ENCODE measurements at places on chromosomes 7 and 10.
A peak's percentile ranks its signal among the peaks of the same experiment; 100 is the strongest.

DNA sequence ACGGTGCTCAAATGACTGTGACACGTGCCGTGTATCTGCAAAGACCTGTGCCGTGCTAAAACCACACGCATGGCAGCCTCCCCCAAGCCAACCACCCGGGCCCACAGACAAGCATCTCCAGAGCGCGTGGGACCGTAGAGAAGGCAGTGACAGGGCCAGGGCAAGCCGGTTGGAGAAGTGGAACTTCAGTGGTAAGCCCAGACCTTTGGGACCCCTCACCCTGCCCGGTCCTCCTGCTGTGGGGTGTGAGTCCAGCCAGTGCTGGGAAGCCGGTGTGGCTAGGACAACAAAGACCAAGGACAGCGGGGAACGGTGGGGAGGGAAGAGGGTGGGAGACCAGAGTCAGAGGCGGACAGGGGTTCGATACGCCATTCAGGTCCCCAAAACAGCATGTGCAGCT lies 476.2 kb downstream of the DNAJB6 start:
- DNase-seq = no peak

GRCh38 chr10:131846240-131847101 lies 54.3 kb upstream of the PPP2R2D start:
- DNase-seq = no peak

DNA sequence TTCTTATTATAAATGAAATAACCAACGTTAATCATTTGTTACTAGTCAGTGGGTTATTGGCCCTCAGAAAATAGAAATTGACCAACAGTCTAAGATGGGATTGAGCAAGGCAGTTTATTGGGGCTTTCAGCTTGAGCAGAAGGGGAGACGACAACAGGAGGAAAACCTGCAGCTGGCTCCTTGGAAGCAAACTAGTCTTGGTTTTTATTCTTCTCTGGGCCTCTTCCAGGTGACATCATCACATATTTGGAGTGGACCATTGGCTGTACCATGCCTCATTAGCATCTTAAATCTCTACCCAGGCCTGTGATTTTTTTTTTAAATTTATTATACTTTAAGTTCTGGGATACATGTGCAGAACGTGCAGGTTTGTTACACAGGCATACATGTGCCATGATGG lies 59.0 kb upstream of the CSTF2T start:
- DNase-seq = no peak

DNA sequence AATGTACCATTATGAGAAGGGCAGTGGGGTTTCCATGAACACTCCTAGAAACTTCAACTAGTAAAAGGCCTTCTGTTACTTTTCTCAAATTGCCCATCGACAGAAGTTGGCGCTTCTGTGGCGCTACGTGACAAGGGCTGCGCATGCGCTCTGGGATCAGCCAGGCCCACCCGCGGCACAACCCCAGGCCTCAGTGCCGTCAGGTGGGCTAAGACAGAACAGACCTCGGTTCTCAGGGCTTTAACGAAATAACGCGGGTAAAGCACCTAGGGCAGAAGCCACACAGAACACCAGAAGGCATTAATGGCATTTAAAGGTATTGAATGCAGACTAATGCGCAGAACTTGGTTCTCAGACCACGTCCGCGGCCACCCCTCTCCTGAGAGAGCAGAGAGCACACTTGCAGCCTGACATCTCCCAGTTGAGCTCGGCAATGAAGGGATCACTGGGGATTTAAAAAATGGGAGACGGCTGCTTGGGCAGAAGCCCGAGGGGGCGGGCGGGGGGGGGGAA lies 67.6 kb upstream of the CTNNA3 start:
- no peak for DNase-seq

- DNase-seq = no peak
These were observed 2.6 kb upstream of the TMEM130 start for GRCh38 chr7:98872328-98872924.

GRCh38 chr7:73342645-73343044 lies 14.7 kb downstream of the FKBP6 start:
- no peak for DNase-seq

- no peak for DNase-seq
These were observed 33.3 kb upstream of the GARS1 start for GRCh38 chr7:30561389-30561788.

GRCh38 chr7:96327429-96327828 lies 5.5 kb upstream of the SLC25A13 start:
- no peak for DNase-seq

DNA sequence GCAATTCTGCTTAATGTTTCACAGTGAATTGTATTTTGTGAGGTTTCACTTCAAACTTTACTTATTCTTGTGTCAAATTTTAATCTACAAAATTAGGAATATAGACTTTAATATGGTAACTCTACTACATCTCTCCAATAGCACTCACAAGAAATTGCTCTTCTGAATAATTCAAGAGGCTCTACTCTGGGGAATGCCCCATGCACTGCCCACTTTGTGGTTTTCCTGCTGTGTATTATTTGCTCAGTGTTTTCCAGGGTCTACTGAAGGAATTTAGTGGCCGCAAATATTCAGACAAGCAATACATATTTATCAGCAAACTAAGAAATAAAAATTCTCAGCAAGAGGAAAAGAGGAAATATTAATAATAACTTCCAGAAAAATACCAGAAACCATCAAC lies 611.4 kb downstream of the TNS3 start:
- no peak for DNase-seq

DNA sequence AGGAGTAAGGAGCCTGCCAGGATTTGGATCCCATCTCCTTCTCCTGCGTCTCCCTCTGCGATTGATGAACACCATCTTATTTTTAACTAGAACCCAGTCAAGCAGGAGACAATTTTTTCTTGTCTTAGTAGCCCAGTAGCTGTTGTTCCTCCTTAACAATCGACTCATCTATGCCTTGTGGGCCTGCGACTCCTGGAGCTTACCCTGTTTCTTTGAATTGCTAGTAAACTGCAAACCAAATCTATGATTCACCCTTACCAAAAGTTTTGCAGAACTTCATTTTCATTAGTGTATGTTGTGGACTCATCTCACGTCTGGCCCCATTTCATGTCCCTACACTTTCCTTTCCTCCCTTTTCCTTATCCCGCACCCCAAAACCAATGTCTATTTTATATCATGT lies 37.7 kb downstream of the TRIL start:
- DNase-seq = no peak

GRCh38 chr7:28774261-28774988 lies 183.7 kb downstream of the TRIL start:
- no peak for DNase-seq

- DNase-seq = no peak
These were observed 195.9 kb upstream of the LYZL2 start for GRCh38 chr10:30825495-30825894.

DNA sequence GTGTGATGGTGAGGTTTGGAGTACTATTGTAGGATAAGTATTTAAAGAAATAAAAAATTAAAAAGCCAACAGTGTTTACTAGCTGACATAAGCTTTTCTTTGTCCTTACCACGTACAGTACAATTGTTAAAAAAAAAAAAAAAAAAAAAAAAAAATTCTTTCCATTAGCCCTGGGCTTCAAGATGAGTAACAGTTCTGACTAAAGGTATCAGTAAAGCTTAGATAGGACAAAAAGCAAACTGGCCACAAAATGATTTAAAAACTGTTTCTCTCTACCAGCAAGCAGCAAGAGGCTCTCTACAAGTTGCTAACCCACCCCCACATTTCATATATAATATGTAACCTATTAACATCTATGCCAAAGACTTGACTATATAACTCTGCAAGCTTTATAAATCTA lies 17.5 kb downstream of the HYCC1 start:
- DNase-seq = no peak

GRCh38 chr7:131654668-131655326 lies 98.4 kb upstream of the PODXL start:
- peak; percentile 17 for DNase-seq

DNA sequence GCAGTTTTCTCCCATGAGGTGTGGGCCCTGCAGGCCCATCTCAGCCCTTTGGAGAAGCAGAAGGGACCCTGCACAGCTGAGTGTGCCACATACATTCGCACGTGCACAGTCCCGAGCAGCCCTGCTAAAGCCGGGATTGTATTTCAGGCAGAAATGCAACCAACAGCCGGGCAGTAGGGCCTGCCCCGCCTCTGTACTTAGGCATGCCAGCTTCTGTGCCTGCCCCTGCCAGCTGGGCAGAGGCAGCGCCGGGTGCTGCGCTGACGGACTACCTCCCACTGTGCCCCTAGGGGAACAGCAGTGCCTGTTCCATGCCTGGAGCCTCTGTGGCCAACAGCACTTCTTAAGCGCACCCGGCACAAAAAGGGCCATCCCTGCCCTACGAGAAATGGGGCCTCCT lies 170.3 kb downstream of the NEURL1 start:
- no peak for DNase-seq

Measured in AG09309 (cell line).